Muscle of arm (tissue), 14 donors: ENCODE measurements at places on chromosomes 1 and 21.

- DNase-seq, result no peak
These were observed 166.2 kb downstream of the URB2 start for GRCh38 chr1:229792012-229792975.

GRCh38 chr1:242811092-242811840, 286.8 kb upstream of the PLD5 start:
- no peak for DNase-seq

DNA sequence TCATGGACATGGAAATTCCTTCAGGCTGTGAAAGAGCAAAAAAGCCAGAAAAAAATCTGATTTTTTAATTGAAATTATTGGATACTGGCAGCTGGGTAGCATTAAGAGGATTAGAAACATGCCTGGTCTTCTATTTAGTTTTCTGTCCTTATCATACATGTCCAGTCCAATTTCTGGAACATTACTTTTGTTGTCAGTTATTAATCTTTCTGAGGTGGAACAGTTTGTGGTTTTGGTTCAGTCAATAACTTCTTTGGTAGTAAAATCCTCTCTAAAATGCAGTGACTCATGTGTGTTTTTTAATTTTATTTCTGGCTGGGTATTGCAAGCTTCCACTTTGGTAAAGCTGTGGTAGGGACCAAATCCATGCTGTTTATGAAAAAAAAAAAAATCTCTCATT, 687.0 kb upstream of the ADGRL2 start:
- no peak for DNase-seq

DNA sequence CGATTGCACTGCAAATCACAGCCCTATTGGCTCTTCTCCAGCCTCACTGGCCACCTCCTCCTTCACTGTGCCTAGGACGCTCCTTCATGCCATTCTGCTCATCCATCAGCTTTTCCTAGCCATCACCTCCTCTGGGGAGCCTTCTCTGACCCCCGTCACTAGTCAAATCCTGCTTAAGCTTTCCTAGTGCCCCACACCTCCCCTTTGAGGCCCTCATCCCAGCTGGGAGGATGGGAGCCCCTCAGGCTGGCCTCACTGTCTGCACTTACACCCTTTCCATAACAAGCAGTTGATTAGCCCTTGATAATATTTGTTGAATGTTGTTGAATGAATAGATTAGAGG, 50.7 kb downstream of the KLHDC7A start:
- DNase-seq, result no peak

GRCh38 chr1:20837554-20838192, 50.6 kb upstream of the HP1BP3 start:
- no peak for DNase-seq
